NCI-H2081 treated with DMSO at 0.1 percent for 48 hours (cell line): ENCODE measurements at places on chromosomes 1 and 21.

DNA sequence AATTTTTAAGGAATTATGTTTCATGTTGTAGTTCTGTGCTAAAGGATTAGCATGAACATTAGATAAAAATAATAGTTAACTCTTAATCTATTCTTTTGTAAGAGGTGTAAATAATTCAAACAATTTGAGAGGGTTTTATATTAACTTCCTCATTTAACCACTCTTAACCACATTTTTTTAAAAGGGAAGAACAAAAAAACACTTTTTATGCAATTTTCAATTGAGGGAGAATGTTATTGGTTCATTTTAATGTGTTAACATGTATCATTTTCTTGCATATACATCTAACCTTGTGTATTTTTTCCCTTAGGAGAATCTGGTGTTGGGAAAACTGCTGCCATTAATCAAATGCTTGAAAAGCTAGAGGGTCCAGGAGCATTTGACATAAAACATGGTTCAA is 169.0 kb downstream of the LBR start:
- DNase-seq: no peak

DNA sequence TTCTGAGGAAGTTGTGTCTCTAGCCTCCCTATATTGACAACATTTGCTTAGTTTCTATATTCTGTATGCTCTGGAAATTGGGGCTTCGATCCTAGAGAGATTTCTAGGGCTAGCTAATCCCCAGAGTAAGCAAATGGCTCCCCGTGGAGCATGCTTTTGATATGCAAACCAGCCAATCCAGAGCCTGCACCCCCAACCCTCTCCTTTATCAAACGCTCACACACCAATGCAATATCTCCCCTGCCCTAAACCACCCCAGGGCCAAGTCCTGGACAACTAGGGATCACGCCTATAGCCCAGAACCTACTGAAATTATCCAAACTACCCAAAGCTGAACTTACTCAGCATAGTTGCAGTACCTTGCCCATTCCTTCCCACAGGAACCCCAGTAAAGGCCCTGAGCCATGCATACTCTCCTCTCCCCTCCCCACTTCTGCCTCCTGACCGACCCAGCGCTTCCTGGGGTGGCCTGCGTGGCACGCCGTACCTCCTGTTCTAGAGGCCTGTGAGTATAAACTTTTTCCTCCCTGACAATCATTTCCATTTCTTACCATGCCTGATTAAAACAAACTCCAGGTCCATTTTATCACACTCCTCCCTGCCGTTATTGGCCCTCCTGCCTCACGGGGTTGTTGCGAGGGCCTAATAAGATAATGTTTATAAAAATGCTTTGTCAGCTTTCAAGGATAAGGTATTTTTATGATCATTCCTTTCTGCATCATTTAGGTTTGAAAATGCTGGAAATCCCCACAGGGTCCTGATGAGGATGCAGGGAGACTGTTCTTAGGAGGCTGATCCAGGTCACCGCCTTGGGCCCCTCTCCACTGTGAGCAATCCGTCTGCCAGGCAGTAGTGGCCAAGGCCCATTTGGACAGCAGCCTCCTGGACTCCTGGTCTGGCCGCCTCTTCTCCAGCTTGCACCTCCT is 102.7 kb downstream of the TENT5C start:
- no peak for DNase-seq

DNA sequence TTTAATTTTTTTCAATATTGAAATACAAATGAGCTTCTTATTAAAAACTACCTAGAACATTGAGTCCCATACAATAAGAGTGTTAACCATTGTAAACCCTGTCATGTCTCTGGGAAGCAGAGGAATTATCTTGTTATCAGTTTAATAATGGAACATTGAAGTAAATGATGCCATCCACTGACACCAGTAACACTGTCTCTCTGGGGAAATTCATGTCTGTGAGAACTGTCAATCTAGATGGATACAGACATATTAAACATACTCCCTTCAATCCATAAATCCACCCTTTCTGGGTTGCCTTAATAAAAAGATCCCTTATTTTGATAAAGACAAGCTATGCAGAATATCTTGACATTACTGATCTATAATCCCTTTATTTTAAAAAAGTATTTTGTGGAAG is 503.2 kb downstream of the DPYD start:
- no peak for DNase-seq

- DNase-seq: no peak
Observed at GRCh38 chr1:35437200-35437599, 120.0 kb downstream of the KIAA0319L start.

DNA sequence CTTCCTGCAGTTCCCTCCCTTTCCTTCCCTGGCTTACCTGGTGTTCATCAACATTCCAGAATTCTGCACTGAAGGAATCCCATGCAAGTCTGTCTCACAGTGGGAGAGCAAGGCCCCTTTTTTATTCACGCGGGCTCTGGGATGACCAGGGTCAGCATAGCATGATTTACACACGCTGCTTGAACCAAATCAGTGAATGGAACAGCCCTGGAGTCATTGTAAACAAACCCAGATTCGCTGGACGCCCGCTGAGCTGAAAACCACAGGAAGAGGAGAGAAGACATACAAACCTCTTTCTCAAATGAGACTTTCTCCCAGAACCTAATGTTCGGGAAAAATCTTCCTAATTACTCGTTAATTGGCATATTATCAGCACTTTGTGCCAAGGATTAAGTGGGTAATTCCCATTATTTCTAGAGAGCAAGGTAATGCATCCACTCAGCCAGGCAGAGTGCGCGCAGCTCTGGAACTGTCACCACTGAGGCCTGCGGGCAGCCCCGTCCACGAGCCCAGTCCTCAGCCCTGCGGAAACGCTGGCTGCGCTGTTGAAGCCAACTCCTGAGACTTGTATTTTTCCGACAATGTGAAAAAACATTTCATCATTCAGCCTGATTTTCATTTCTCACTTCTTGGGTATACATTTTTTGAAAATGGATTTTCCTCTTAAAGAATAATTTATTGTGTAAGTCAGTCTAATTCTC is 140.0 kb downstream of the ETS2 start:
- DNase-seq: no peak

DNA sequence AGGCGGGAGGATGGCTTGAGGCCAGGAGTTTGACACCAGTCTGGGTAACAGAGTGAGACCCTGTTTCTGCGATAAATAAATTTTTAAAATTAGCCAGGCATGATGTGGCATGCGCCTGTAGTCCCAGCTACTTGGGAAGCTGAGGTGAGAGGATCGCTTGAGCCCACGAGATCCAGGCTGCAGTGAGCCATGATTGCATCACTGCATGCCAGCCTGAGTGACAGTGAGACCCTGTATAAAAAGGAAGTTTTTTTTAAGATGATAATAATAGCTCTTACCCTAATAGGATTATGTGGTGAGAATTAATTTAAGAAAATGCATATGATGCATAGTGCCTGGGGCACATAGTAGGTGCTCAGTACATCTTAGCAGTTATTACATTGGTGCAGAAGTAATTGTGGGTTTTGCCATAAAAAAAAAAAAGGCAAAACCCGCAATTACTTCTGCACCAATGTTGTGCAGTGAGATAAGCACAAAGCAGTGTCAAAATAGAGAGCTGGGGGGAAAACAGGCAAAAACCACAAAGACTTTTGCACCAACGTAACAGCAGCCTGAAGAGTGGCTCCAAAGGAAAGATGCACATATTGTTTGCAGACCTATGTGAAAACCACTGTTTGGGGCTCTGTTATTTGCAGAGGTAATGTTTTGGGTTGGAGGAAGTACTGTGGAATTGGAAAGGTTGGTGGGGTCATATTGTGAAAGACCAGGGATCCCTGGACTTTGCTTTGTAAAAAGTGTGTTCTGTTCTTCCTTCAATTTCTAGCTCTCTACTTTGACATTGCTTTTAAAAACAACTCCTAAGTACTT is 72.4 kb downstream of the PLXNA2 start:
- DNase-seq: no peak

DNA sequence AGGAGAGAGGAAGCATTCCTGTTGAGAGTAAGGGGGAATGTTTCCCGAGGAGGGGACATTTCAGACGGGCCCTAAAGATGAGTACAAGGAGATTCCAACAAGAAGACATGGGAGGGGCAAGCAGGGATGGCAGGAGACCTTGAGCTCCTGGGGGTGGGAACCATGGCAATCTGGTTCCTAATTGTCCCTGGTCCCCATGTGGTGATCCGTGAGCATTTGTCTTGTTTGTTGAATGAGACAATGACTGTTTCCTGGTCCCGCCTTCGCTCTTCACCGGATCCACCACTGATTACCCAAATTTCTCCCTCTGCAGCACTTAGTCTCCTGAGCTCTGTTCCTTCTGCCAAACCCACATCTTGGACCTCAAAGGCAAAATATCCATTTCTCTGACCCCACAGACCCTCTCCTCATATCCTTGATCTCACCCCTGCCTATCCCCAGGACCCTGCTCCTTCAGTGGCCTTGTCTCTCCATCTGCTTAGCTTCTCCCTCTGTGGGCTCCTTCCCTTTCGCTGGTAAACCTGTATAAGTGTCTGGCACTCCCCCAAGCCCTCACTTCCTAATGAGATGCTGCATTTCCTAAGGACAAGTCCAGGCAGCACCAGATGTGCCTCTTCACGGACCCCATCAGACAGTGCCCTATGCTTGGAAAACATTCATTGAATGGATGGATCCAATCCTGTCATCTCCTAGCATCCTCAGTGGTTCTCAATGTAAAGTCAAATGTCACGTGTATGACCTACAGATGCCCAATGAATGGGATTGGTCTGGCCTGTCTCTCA is 8.3 kb upstream of the CSF1 start:
- DNase-seq: no peak

DNA sequence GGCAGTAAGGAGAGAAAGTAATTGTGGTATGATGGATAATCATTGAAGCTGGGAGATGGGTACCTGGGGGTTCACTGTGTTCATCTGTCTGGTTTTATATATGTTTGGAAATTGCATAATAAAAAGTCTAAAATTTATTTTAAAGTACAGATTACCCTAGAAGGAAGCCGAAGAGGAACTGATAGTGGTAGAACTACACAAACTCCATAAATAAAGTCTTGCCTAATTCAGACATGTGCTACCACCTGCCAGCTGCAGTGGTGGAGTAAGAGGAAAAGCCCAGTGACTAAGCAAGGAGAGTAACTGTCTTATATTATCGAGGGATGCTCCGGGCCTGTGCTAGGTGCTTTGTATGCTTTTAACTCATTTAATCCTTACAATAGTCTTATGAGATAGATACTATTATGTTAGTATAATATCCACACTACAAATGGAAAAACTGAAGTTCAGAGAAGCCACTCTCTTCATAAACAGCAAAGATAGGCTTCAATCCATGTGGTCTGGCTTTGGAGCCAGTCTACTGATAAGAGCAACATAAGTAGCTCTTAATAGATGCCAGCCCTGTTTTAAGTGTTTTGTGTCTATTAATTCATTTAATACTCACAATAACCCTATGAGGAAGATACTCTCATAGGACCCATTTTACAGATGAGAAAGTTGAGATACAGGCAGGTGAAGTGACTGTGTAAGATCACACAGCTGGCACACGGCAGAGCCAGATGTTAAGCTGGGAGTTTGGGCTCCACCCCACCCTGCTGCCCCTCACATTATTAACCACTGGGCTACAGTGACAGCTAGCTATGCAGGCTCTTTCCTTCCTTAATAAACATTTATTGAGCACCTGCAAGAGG is 56.8 kb upstream of the HNRNPU start:
- no peak for DNase-seq

DNA sequence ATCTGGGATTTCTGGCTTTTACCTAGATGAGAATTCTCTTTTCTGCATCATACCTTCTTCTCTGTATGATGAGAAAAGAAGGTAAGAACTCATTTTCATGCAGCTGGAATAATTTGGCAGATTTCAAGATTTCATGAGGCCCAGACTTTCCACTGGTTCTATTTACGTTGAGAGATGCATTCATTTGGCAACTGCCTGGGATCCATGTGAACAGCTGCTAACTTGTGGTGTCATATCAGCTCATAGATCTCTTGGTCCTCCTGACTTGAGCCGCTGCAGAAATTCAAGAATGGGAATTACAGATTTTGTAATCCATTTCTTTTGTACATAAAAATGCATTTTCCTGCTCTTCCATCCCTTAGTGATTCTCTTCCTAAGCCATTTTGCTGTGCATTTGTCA is 17.1 kb upstream of the C1orf87 start:
- no peak for DNase-seq

DNA sequence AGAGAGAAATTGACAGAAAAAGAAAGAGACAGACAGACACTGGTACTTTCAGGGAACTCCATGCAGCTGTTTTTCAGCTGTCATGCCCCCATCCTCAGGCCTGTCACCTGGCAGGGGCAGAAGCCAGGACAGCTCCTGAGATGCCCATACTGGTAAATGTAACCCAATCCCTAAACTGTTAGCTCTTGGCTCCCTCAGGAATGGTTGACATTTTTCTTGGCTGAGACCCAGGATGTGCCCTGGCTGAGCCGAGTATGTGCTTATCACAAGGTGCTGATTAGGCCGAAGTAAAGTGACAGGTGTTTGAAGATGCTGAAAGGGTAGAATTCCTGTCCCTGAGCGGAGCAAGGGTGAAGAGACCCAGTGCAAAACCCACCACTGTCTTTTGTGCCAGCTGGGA is 50.7 kb downstream of the PGM1 start:
- DNase-seq: no peak

- no peak for DNase-seq
Observed at GRCh38 chr21:46210378-46211136, 18.0 kb downstream of the LSS start.

DNA sequence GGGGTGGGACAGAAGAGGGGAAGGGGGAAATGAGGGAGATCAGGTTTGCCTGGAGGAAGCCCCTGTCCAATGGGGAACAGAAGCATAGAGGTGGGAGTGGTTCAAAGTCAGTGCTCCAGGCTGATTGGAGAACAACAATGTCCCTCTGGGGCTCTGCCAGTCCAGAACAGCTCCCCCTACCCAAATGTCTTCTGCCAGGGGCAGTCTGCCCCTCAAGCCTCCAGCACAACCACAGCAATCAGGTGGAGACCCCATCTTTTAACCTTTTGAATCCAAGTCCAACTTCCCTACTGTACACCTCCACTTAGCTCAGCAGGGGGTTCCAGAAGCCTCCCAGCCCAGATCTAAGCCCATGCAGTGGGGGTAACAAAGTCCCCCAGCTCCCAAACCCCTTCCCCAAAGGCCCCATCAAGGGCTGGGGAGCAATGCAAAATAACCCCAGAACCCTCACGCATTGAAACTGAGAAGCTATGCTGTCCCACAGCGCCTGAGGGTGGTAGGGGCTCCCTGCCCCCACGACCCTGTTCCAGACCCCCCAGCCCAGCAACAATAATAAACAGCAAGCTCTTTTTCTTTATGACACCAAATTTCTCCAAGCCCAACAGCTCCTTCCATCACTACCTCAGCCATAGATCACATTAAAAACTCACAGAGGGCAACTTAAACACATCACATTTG is 3.3 kb downstream of the AHDC1 start:
- no peak for DNase-seq

GRCh38 chr1:228004331-228004855 is 2.4 kb upstream of the WNT3A start:
- DNase-seq: no peak

DNA sequence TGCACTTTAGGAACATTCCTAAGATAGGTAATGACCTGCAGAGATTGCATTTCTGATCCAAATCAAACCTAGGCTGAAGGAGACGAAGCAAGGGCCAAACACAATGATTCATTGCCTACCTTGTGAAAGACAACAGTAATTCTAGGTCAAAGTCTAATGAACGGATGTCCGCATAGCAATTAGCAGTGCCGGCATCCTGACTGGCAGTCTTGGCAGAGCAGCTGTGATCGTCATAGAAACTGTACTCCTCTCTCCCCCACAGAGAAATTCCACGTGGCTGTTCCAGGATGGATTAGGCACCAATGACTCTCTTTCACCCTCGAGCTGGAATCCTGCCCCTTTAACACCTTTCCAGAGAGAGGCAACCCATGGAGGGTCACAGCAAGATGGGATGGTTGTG is 28.9 kb upstream of the VAV3 start:
- no peak for DNase-seq
